GM12865 (cell line): ENCODE measurements at places on chromosomes 12 and 14.

GRCh38 chr14:69424149-69424923 lies 25.8 kb downstream of the SLC39A9 start:
- no peak for DNase-seq

DNA sequence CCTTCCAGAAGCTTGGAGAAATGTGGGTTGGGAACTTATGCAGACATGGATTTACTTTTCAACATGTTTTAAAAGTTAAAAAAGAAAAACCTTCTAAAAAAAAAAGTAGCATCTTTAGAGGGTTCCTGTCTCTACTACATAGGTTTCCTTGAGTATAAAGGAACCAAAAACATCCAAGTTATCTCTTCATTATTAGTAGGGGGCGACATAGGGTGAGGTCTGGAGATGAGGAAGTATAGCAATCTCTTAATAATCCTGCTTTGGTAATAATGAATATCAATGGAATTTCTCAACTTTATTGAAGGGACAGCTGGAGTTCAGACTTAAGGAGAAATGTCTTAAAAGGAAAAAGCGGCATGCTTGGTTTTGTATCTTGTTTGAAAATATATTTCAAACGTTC lies 6.5 kb upstream of the PLXNC1 start:
- no peak for DNase-seq

DNA sequence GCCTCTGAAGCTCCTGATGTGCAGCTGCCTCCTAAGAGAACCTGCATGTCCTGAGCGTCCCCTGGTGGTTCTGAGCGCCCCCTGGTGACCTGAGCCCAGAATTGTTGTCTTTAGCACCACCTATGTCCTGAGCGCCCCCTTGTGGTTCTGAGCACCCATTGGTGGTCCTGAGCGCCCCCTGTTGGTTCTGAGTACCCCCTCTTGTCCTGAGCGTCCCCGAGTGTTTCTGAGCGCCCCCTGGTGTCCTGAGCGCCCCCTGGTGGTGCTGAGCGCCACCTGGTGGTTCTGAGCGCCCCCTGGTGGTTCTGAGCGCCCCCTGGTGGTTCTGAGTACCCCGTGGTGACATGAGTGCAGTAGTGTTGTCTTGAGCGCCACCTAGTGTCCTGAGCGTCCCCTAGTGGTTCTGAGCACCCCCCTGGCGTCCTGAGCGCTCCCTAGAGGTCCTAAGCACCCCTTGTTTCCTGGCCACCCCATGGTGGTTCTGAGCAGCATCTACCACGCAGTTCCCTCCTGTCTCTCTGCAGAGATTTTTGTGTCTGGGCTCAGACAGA lies 782.5 kb downstream of the TMEM121 start:
- peak; percentile 92 for DNase-seq

- no peak for DNase-seq
These were observed 116.5 kb downstream of the RFLNA start for GRCh38 chr12:124411281-124411878.
